ENCODE measurements at places on chromosomes 13 and 19.

- DNase-seq = no peak
Observed at GRCh38 chr13:62510906-62511655, 1095.4 kb upstream of the PCDH20 start.

DNA sequence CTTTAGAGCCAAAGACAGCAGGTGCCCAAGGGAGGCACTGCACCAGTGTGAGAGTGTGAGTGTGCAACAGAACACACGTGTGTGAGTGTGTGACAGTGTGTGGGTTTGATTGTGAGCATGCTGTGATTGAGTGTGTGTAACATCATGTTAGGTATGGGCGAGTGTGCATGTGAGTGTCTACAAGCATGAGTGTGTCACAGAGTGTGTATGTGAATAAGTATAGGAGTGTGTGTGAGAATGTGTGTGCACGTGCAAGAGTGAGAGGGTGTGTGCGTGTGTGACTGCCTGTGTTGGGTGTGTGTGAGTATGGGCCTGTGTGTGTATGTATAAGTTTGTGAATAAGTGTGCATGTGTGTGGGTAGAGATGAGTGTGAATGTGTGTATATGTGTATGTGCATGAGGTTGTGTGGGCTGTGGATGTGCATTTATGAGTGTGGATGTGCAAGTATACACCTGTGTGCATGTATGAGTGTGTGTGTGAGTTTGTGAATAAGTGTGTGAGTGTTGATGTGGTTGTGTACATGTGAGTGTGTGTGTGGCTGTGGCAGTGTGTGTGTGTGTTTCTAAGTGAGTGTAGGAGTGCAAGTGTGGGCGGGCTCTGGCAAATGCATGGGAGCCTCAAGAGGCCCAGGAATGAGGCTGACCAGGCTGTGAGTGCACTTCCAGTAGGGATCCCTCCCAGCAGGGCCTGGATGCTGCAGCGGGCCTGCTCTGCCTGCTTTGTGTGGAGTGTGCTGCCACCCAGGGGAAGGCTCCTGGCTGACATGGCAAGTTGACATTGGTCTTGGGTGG lies 198.4 kb downstream of the COL4A1 start:
- DNase-seq = no peak

GRCh38 chr13:23763318-23763717 lies 125.9 kb downstream of the MIPEP start:
- DNase-seq = no peak

DNA sequence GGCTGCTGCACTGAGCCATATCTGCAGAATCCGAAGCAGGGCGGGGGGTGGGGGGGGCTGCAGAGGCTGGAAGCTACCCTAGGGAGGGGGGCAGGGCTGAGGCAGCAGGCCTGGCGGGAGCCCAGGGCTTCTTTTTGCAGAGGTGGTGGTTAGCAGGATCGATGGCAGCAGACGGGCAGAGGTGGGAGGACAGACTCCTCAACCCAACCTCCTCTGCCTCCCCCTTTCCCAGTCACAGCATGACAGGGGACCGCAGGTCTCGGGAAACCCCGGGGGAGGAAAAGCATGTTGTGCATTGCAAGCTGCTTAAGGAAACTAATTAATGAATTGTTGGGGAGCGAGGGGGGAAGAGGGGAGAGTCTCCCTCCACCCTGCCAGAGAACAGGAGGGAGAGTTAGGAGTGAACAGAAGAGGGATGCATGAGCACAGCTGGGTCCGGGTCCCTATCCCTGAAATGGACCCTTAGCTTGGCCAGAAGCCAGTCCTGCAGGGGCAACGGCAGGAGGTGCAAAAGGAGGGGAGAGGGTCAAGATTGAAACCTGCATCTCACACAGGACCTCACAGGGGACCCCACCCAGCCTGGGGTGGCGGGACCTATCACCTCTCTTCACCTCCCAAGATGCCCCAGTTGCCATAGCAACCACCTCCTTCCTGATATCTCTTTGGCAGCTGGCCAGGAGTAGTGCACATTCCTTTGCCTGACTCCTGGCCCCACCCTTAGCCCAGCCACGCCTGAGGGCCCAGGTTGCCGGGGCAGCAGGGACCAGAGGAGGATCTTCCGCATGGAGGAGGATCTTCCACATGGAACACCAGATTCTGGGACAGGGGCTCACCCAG lies 1.8 kb downstream of the FXYD7 start:
- DNase-seq = no peak

- no peak for DNase-seq
Observed at GRCh38 chr13:31922724-31923123, 108.8 kb upstream of the FRY start.

DNA sequence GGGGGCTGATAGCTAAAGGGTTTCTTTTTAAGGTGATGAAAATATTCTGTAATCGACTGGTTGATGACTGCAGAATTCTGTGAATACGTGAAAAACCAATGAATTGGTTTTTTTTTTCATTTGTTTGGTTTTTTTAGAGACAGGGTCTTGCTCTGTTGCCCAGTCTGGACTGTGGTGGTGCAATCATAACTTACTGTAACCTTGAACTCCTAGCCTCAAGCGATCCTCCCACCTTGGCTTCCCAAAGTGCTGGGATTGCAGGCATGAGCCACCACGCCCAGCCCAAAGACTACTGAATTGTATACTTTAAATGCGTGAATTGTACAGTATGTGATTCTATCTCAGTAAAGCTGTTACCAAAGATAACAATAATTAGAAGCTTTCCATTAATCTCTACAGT lies 14.8 kb upstream of the AKAP8 start:
- DNase-seq = no peak

- no peak for DNase-seq
Observed at GRCh38 chr13:89393758-89394304, 1722.7 kb downstream of the SLITRK5 start.
